ENCODE measurements at places on chromosomes 4 and X.
A peak's percentile ranks its signal among the peaks of the same experiment; 100 is the strongest.

DNA sequence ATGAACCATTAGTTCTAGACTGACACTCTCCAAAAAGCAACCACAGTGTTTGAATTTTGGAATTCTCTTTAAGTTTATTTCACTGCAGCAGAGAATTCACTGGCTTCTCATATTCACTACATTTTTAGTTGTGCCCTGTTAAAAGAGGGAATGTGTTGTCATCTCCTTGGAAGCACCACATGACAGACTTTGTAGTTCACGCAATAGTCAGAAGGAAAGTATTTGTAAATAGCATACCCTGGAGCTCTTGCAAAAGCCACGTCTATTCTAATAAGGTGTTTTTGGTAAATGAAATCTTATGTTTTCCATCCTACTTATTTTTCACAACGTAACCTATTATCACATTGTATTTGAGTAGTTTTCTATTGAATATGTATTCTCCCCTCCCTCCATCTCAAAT, 25.8 kb downstream of the DOCK11 start:
- no peak for DNase-seq

GRCh38 chr4:112189754-112190153, 41.8 kb upstream of the AP1AR start:
- DNase-seq = peak; percentile 9

GRCh38 chrX:135516376-135516775, 4.1 kb upstream of the INTS6L start:
- DNase-seq = peak; percentile 60

GRCh38 chr4:152436384-152436783, 99.5 kb downstream of the FBXW7 start:
- DNase-seq = peak; percentile 52

- no peak for DNase-seq
These were observed 17.2 kb upstream of the GPR173 start for GRCh38 chrX:53031380-53031779.

- DNase-seq = no peak
These were observed 643.8 kb downstream of the FAT4 start for GRCh38 chr4:125958519-125958918.

DNA sequence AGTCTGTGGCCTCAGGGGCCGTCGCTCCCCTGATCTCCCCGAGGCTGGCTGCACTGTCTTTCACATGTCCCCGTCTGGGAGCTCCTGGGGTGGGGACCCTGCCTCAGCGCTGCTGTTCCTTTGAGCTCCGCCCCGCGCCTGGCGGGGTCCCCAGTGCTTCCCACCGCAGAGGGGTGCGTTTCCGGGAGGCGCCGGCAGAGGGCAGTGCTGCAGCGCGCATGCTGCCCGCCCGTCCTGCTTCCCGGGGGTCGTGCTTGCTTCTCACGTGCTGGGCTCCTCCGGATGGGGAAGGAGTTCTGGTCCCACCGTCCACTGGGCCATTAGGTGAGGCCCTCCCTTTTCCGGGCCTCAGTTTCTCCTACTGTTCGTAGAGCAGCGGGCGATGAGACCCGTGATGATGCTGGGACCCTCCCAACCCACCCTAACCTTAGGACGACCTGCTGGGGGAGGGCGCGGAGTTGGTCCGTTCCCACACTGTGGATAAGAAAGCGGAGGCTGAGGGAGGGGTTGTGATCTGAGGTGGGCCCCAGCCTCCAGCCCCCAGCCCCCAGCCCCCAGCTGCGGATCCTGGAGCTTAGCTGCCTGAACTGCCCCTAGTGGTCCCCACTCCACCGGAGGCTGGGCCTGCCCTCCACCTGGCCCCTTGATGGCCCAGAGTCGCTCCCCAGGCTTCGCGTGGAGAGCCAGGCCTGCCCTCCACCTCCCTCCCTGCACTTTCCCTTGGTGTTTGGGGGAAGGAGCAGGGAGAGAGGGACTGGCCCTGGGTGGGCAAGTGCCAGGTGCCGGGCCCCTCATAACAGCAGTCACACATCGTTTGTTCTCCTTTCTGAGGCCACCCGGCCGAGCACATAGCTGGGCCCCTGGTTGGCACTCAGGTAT, 15.3 kb downstream of the CPZ start:
- peak; percentile 62 for DNase-seq

GRCh38 chr4:53076374-53076958, 214.3 kb downstream of the RASL11B start:
- no peak for DNase-seq

DNA sequence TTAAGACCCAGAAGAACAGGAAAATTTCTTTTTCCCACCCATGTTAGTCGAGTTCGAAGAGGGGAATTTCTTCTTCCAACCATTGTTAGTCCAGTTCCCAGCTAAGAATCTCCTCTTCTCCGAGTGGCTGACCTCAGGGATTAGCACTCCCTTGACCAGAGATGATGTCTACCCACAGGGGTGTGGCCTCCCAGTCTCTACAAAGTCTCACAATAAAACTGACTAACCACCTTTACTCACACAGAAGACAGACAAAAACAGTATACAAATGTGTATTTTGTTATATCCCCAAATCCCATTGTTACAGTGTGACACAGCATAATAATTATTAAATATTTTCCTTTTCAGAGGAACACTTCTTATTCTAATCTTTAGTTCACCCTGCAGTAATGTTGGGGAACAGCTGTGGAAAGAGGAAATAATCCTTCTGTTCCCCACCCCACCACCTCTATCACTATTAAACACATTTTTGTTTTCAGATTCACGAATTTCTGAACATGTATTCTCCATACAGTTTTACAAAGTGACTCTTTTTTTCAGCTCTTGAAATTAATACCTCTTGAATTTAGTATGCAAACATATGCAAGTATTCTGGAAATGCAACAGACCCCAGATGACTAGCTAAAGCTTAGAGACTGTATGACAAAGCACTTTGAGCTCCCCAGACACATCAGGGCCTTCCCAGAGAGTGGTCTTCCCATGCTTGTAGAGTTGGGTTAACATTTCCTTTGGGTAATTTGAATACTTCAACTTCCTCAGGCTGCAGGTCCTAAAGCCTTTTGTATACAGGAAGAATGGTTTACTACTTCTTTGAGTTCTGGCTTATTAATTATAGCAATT, 62.5 kb upstream of the NFKB1 start:
- peak; percentile 54 for DNase-seq

All from mesendoderm (in vitro differentiated cells).